ACHN (cell line): ENCODE measurements at places on chromosomes 7 and 10.

DNA sequence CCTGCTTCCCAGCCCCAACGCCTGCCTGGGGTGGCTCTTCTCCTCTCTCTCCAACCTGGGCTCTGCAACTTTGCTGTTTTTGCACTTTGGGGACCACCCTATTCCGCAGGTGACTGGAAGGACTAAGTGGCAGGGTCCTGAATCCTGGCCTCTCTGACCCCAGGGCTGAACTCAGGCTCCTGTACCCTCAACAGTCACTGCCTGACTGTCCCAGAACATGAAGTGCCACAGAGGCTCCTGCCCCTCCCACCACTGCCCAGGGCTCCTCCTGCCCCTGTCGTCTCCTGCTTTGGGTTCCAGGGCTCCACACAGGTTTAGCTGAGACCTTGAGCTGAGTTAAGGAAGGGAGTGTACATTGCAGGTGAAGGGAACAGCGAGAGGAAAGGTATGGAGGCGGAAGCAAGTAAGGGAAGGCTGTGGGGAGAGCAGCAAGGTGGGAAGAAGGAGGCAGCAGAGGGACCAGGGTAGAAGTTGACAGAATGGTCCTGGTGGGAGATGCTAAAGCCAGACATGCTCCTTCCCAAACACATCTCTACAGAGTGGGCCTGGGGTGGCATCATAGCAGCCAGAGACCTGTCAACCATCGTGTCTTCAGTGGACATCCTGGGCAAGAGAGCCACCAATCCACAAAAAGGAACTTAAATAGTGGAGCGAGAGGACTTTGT, 5.7 kb upstream of the GRID1 start:
- DNase-seq: no peak

DNA sequence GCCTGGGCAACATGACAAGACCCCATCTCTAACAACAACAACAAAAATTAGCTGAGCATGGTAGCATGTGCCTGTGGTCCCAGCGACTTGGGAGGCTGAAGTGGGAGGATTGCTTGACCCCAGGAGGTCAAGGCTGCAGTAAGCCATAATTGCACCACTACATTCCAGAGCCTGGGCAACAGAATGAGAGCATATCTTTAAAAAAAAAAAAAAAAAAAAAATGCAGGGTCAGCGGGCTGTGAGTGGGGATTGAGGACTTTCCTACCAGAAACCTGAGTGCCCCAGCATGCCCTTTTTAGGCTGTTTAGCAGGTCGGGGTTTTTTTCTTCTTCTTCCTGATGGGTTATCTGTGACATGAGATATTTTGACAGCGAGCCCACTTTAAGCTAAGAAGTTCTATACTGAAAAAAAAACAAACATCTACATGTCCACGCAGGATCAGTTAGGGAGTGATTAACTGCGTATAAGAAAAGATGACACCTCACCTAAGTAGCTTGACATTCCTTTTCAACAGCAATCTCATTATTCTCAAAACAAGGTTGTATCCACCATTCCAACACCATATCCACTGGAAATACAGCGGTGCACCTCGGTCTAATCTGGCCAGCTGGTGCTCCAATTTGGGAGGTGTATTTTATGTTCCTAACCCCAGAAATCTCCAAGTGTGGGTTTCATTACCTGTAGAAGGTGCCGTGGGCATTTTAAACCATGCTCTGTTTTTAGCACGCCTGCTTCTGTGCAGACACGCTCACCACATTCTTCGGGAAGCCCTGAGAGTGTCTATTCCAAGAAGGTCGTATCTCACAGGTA, 13.8 kb upstream of the RFC2 start:
- DNase-seq: no peak

DNA sequence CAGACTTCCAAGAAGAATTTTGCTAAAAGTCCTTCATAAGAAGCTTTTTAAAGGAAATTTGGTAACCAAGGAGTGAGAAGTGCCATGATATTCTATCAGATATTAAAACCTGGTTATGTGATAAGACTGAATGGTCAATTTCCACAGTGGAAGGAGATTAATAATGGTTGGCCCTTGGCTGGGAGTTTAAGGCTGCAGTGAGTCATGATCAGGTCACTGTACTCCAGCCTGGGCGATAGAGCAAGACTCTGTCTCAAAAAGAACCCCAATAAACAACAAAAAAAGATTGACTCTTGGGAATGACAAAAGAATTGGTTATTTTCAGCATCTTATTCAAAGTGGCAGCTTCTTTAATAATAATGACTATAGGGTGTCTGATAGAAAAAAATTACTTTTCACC, 37.2 kb downstream of the EXOC4 start:
- DNase-seq: peak; percentile 47

GRCh38 chr7:130966246-130967009, 232.4 kb upstream of the KLF14 start:
- DNase-seq: no peak

DNA sequence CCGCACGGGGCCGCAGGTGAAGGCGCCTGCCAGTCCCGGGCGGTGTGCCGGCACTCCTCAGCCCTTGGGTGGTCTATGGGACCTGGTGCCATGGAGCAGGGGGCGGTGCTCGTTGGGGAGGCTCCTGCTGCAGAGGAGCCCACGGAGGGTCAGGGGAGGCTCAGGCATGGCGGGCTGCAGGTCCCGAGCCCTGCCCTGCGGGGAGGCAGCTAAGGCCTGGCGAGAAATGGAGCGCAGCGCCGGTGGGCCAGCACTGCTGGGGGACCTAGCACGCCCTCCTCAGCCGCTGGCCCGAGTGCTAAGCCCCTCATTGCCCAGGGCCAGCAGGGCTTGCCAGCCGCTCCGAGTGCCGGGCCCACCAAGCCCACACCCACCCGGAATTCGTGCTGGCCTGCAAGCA, 18.9 kb downstream of the AKR1E2 start:
- DNase-seq: no peak

GRCh38 chr7:106074257-106074656, 37.9 kb downstream of the SYPL1 start:
- no peak for DNase-seq

- no peak for DNase-seq
These were observed 27.6 kb downstream of the LSMEM1 start for GRCh38 chr7:112508404-112508803.

DNA sequence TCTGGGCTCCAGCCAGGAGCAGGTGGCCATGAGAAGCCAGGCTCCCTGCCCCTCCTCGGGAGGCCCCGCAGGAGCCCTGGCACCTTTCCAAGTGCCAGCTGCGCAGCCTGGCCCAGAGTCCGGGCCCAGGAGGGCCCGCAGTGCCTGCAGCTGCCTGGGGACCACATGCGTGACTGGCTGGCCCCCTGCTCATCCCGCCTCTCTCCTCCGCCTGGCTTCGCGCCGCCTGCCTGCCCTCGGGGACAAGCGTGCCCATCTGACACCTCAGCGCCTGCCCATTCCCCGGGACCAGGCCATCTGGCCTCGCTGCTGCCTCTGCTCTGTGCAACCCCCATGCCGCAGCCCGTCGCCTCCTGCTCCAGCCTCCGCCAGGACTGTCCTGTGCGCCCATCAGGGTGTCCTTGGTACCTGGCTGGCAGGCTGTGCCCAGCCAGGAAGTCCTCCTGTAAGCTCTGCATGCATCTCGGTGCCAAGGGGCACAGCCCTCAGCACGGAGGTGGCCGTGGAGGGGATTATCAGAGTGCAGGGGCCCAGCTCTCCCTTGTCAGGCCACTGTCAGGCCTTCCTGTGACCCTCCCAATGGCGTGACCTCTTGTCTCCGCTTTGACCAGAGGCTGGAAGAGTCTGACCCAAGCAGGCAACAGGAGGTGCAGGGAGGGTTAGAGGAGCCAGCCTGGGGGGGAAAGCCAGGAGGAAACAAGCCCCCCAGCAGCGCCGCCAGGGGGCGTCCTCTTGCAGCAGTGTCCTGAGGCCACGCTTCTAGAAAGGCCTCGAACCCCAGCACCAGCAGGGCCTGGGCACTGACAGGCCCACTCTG, 50.5 kb downstream of the TMEM209 start:
- DNase-seq: no peak

DNA sequence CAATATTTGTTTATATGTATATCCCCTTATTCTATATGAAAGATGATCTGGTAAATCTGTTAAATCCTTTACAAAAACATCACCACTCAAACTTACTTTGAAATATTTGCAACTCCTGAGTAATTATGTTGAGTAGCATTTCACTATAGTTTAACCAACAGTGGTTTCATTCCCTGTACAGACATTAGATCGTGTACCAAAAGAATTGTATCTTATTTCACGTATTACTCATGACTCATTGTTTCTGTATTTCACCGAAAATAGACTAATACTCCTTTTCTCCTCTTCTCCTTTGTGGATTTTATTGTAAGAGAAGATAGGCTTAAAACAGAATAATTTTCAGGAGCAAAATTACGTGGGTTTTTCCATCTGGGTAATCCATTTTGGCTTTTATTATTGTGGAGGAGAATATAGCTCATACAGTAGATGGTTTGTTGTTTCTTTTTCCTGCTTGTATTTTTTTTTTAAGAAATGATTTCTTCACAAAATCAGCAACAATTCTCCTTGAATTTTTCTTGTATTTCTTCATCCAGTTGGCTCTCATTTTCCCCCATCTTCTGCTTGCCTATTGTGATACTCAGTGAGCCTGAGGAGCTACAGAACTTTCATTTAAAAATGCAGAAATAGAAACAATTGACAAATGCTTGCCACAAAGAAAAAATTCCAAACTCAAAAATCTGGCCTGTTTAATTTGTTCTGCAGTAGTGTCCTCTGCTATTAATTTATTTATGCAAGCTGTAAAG, 90.6 kb upstream of the OIT3 start:
- DNase-seq: peak; percentile 50

DNA sequence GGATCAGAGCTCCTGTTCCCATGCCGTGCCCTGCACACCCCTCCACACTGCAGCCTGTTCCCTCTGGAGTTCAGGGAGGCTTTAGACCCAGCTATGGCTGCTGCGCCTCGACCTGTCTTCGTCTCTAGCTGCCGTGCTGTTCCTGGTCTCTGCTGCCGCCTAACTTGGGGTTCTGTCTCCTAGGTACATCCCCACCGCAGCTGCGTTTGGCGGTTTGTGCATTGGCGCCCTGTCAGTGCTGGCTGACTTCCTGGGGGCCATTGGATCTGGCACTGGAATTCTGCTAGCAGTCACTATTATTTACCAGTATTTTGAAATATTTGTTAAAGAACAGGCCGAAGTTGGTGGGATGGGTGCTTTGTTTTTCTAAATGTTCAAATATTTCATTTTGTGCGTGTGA, 31.6 kb downstream of the NUDT5 start:
- DNase-seq: no peak

DNA sequence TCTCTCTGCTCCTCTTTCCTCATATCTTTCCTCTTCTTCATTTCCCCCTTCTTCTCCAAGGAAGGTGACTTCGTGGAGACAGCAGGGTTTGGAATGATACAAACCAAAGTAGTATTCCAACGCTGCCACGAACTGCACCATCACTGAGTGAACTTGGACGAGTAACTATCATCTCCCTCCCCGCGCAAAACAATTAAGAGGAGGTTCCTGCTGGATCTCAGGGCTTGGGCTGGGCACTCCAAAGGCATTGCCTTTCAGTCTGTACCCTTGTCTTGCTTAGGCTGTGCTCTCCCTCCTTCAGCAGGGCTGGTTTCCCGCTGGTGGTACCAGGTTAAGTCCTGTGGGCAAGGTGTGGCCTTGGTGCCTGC, 790 bp upstream of the PITX3 start:
- no peak for DNase-seq

DNA sequence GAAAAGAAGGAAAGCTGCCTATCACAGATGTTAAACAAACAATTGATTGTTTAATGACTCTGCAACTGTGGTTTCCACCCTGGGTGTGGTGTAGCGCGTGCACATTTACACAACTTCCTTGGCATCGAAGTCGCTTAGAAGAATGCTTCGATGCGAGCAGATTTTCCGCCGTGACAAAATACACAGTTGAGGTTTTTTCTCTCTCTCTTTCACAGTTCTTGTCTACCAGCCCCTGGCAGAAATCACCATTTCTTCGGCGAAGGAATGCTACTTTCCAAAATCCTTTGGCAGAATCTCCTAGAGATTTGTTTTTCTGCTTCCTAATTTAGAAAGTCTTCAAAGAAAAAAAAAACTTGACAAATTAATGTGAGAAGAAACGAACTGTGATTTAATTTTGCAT, 70.7 kb upstream of the C1QL3 start:
- DNase-seq: no peak

GRCh38 chr7:104296266-104296665, 32.1 kb upstream of the LHFPL3 start:
- no peak for DNase-seq

DNA sequence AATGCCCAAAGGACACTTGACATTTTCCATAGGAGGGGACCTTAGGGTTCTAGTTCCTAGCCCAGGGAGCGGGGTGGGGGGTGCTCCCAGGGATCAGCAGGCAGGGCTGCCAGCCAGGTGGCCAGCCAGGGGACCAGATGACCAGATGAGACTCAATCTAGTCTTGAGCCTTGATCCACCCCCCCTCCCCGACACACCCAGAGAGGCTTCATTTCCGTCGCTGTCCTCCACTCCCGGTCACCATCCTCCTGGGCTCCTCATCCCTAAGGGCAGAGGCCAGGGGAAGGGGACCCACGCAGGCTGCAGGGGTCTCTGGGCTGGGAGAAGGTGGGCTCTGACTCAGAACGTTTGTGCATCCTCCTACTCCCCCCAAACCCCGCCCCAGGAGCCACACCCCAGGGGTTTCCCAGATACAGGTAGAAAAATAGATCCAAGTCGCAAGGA, 1.0 kb downstream of the STX1A start:
- no peak for DNase-seq

- DNase-seq: no peak
These were observed 315.9 kb upstream of the ETV1 start for GRCh38 chr7:14305233-14305866.

- DNase-seq: no peak
These were observed 101.6 kb downstream of the XPNPEP1 start for GRCh38 chr10:109821672-109822071.

DNA sequence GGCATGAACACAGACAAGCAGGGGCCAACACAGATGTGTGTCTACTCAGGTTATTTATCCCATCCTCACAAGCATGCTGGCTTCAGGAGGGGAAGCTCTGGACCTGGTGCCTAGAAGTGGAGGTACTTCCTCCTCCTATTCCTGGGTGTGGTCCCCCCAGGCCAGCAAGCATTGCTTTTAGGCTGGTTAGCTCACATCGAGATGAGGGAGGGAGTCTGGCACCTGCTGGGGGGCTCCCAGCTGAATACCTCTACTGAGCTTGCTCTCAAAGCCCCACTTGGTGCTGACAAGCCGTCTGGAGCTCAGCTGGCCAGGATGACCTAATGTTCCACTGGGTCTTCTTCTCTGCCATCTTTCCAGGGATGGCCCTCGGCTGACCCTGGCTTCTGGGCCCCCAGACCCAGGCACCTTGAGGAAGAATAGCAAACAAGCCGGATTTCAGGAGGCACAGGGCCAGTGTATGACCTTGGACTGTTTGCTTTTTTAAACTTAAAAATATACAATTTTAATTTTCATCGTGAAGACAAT, 26.8 kb downstream of the FAM241B start:
- DNase-seq: no peak

DNA sequence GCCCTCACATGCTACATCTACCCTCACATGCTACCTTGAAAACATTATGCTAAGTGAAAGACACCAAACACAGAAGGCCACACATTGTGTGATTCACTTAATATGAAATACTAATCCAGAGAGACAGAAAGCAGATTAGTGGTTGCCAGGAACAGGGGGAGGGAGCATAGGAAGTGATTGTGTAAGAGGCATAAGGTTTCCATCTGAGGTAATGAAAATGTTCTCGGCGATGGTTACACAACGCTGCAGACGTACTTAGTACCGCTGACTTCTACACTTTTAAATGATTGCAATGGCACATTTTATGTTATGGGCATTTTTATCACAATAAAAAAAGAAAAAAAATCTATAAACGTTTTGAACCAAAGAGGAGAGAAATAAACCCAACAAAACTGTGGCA, 742.3 kb downstream of the TYW1 start:
- DNase-seq: no peak
